T-helper 17 cell (primary cell): ENCODE measurements at places on chromosomes 3 and 15.

GRCh38 chr3:1082108-1082507, 10.7 kb upstream of the CNTN6 start:
- H3K4me1 ChIP-seq = no peaks in the 10 kb centered on the region
- H3K36me3 ChIP-seq = no peaks in the 10 kb centered on the region
- no peak overlapping the region for H3K4me3 ChIP-seq
- no peak overlapping the region for H3K27ac ChIP-seq
- H3K27me3 ChIP-seq = no peaks in the 10 kb centered on the region
- no peak for DNase-seq

DNA sequence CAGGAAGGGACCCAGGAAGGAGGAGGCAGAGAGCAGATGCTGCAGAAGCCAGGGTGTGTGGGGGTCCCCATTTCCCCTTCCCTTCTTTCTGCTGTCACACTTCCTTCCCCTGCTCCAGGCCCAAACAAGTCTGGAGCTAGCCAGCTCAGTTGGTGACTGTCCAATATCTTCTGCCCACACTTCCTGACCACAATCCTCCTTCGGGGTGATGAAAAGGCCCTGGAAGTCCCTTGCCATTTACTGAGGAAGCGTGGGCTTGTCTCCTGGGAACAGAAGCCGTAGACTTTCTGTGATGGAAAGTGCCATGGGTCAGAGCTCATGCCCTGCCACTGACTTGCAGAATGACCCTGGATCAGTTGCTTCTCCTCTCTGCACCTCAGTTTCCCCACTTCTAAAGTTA, 39.0 kb downstream of the ANAPC13 start:
- no peak overlapping the region for H3K4me3 ChIP-seq
- no peak for DNase-seq
- H3K27me3 ChIP-seq = peaks cover 30% of the 10 kb centered on the region
- peaks cover 5% of the 10 kb centered on the region for H3K36me3 ChIP-seq
- no peak overlapping the region for H3K27ac ChIP-seq
- peaks cover 2% of the 10 kb centered on the region for H3K4me1 ChIP-seq

- H3K27ac ChIP-seq = no peak overlapping the region
- DNase-seq = no peak
- H3K36me3 ChIP-seq = no peaks in the 10 kb centered on the region
Observed at GRCh38 chr3:66017591-66017990, 21.1 kb downstream of the MAGI1 start.

DNA sequence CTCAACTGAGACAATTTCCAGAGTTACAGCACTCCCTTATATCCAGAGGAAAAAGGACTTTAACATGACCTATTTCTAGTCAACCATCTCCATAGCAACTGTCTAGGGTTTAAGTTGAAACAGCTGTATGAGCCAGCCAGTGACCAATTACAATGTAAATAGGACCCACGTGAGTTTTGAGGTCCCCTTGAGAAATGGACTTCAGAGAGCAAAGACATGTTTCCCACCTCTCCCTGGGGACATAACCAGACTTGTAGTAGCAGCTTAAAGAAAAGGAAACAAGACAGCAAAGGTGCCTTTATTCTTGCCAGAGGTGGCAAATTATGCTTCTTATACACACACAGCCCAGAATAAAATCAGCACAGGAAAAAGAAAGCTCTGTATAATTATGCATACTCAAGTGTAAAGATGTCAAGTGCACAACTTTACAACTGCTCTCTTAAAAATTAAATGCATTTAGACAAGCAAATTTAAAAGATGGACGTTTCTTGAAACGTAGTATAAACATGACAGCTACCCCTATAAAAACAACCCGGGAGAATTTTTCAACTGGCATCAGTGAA, 40.2 kb downstream of the SUMF1 start:
- H3K4me1 ChIP-seq = peaks cover 6% of the 10 kb centered on the region
- H3K4me3 ChIP-seq = no peak overlapping the region
- H3K27me3 ChIP-seq = no peaks in the 10 kb centered on the region
- H3K27ac ChIP-seq = no peak overlapping the region
- H3K36me3 ChIP-seq = peaks cover 4% of the 10 kb centered on the region

GRCh38 chr3:134646086-134646485, 4.7 kb downstream of the KY start:
- no peaks in the 10 kb centered on the region for H3K4me1 ChIP-seq
- H3K36me3 ChIP-seq = peaks cover 2% of the 10 kb centered on the region
- DNase-seq = no peak

- no peaks in the 10 kb centered on the region for H3K36me3 ChIP-seq
- DNase-seq = no peak
- no peak overlapping the region for H3K27ac ChIP-seq
- H3K4me1 ChIP-seq = no peaks in the 10 kb centered on the region
Observed at GRCh38 chr3:37571269-37571668, 290.4 kb upstream of the CTDSPL start.

DNA sequence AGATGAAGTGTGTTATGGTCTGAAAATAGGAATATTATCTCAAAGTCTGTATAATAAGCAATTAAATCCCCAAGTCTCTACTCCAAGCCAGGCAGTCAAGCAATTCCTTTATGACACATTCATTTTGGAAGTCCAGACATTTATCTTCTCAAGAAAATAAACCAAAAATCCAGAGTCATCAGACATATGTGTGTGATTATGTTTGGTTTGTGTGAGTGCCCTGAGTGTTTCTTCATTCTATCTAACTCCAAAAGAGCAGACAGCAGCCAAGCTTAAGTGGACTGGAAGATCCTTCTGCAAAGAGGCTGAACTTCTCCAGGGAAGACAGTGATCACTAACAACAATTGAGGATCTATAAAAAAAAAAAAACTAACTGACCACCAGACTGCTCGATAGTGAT, 239.8 kb downstream of the STAG1 start:
- peaks cover 11% of the 10 kb centered on the region for H3K4me1 ChIP-seq
- DNase-seq = no peak
- no peaks in the 10 kb centered on the region for H3K27me3 ChIP-seq
- no peak overlapping the region for H3K4me3 ChIP-seq

GRCh38 chr3:127064391-127065137, 81.6 kb downstream of the PLXNA1 start:
- peaks cover 66% of the 10 kb centered on the region for H3K27me3 ChIP-seq
- no peak for DNase-seq
- H3K36me3 ChIP-seq = no peaks in the 10 kb centered on the region
- H3K27ac ChIP-seq = no peak overlapping the region
- H3K4me1 ChIP-seq = peaks cover 3% of the 10 kb centered on the region
- no peak overlapping the region for H3K4me3 ChIP-seq

GRCh38 chr3:5202222-5202621, 14.7 kb downstream of the EDEM1 start:
- H3K4me3 ChIP-seq = no peak overlapping the region
- peak overlapping the region; percentile 80 for H3K27ac ChIP-seq
- H3K27me3 ChIP-seq = no peaks in the 10 kb centered on the region

- H3K27ac ChIP-seq = no peak overlapping the region
- H3K36me3 ChIP-seq = peaks cover 2% of the 10 kb centered on the region
- no peak overlapping the region for H3K4me3 ChIP-seq
Observed at GRCh38 chr3:9100513-9100894, 137.2 kb upstream of the RAD18 start.

DNA sequence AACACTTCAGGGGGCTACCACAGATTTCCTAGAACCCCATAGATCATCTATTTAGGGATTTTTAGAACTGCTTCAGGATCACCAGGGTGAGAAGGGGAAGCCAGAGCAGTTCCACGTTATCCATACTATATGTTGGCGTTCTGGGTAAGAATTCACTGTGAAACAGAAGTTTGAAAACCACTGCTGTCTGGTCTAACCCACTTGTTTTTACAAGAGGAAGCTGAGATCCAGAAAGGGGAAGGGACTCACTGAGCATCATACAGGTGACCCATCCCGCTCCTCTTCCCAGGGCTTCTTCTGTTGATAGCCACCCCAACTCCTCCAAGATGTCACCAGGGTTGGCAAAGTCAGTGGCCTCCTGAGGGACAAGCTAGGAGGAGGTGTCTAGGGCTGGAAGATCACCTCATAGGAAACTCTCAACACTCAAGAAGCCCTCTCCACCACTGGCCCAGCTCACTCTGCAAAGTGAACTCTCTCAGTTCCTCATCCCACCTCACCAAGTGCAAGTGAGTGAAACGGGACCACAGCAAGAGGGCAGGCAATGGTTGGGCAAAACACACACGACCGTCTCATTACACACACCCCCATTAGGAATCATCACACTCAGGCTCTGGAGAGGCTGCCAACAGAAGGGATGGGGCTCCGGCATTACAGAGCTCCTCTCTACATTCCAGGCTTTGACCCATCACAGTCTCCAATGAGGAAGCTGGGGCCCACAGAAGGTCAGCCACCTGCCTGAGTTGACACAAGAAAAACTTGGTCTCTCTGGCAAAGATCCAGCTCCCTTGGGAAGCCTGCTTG, 1.8 kb downstream of the DAPK2 start:
- DNase-seq = no peak
- H3K36me3 ChIP-seq = peaks cover 2% of the 10 kb centered on the region
- H3K4me3 ChIP-seq = peak overlapping the region; percentile 61
- H3K27me3 ChIP-seq = peaks cover 32% of the 10 kb centered on the region

DNA sequence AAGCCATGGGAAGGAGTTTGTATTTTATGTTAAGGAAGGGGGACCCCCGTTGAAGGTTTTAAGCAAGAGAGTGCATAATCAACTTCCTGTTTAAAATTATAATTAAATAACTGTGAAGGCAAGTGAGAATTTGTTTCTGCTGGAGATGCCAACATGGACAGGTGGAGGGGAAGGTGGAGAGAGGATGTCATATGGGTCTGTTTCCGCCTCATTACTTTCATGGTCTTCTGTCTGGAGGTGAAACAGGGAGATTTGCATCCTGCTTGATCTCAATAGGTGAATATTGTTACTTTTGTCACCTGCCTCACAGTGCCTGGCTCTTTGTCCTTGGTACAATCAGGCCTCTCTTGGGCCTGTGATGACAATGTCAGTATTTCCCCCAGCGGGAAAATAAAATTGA, 300.6 kb upstream of the LMCD1 start:
- DNase-seq = no peak
- no peak overlapping the region for H3K27ac ChIP-seq
- peaks cover 2% of the 10 kb centered on the region for H3K36me3 ChIP-seq
- peaks cover 18% of the 10 kb centered on the region for H3K27me3 ChIP-seq
- H3K4me1 ChIP-seq = no peaks in the 10 kb centered on the region
- H3K4me3 ChIP-seq = no peak overlapping the region

DNA sequence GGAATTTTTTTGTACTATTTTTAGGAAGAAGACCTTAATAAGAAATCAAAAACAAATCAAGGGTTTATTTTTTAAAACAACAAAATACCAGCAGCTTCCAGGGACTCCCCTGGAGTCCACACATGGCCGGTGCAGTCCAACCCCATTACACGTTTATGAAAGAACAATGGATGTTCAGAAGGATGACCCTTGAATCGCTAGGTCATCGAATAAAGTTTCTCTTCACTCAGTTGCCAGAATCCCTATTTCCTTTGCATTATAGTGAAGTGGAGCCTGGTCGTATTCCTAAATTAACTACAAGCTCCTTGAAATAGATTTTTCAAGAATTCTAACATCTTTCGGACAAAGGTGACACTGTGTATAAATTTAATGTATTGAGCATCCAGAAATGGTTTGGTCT, 95.1 kb downstream of the BDH1 start:
- no peaks in the 10 kb centered on the region for H3K36me3 ChIP-seq
- no peak for DNase-seq
- peaks cover 12% of the 10 kb centered on the region for H3K27me3 ChIP-seq

GRCh38 chr3:136495213-136495612, 245.1 kb downstream of the PCCB start:
- no peak overlapping the region for H3K4me3 ChIP-seq
- no peak overlapping the region for H3K27ac ChIP-seq
- peaks cover 10% of the 10 kb centered on the region for H3K36me3 ChIP-seq
- H3K27me3 ChIP-seq = no peaks in the 10 kb centered on the region
- no peak for DNase-seq

- no peaks in the 10 kb centered on the region for H3K27me3 ChIP-seq
- peak overlapping the region; percentile 53 for H3K27ac ChIP-seq
- peak; percentile 6 for DNase-seq
- H3K4me3 ChIP-seq = peak overlapping the region; percentile 71
Observed at GRCh38 chr15:90750186-90750585, 33.0 kb downstream of the BLM start.

- H3K36me3 ChIP-seq = no peaks in the 10 kb centered on the region
- no peak overlapping the region for H3K27ac ChIP-seq
- H3K27me3 ChIP-seq = no peaks in the 10 kb centered on the region
- DNase-seq = no peak
- H3K4me1 ChIP-seq = no peaks in the 10 kb centered on the region
Observed at GRCh38 chr3:88828466-88828865, 279.0 kb upstream of the EPHA3 start.

- H3K36me3 ChIP-seq = no peaks in the 10 kb centered on the region
- no peak overlapping the region for H3K4me3 ChIP-seq
- H3K27ac ChIP-seq = no peak overlapping the region
- H3K27me3 ChIP-seq = peaks cover 6% of the 10 kb centered on the region
- no peaks in the 10 kb centered on the region for H3K4me1 ChIP-seq
Observed at GRCh38 chr3:73319179-73319769, 257.8 kb downstream of the EBLN2 start.

DNA sequence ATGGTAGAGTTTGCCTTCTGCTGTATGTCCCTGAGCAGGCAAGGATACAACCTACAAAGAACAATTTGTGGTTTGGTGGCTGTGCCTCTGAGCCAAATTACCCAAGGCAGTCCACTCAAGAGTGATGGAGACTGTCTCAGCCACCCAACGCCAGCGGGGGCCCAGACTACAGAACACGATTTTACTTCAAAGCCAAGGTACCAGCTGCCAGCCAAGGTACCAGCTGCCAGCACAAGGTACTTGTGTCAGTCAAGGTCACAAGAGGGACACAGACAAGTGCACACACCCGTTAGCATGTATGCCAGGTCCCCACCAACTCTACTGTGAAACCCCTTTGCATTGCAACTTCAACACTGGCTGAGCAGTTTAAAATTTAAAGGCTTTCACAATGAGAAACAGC, 23.5 kb downstream of the COLQ start:
- no peaks in the 10 kb centered on the region for H3K36me3 ChIP-seq
- H3K27ac ChIP-seq = no peak overlapping the region
- no peak overlapping the region for H3K4me3 ChIP-seq
- H3K4me1 ChIP-seq = peaks cover 31% of the 10 kb centered on the region
- no peaks in the 10 kb centered on the region for H3K27me3 ChIP-seq
